Putamen (tissue), 1 donor: ENCODE measurements at places on chromosomes 1 and 21.

DNA sequence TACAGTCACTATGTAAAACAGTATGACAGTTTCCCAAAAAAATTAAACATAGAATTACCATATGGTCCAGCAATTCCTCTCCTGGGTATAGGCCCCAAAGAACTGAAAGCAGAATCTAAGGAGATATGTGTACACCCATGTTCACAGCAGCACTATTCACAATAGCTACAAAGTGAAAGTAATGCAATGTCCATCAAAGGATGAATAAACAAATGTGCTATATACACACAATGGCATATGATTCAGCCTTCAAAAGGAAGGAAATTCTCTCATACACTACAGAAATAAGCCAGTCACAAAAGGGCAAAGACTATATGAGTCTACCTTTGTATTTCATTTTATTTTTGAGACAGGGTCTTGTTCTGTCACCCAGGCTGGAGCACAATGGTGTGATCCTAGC is 120.4 kb downstream of the TOMM20 start:
- DNase-seq: no peak

DNA sequence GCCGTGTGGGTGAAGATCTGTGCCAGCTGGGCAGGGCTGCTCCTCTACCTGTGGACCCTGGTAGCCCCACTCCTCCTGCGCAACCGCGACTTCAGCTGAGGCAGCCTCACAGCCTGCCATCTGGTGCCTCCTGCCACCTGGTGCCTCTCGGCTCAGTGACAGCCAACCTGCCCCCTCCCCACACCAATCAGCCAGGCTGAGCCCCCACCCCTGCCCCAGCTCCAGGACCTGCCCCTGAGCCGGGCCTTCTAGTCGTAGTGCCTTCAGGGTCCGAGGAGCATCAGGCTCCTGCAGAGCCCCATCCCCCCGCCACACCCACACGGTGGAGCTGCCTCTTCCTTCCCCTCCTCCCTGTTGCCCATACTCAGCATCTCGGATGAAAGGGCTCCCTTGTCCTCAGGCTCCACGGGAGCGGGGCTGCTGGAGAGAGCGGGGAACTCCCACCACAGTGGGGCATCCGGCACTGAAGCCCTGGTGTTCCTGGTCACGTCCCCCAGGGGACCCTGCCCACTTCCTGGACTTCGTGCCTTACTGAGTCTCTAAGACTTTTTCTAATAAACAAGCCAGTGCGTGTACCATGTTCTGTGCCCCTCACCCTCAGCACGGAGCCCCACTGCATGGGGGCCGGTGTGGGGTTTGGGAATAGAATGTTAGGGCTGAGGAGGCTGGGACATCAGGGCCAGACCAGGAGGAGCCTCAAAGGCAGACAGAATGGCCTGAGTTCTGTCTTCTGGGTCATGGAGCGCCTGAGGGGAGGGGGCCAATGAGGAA is 21.3 kb downstream of the SERINC2 start:
- no peak for DNase-seq

- no peak for DNase-seq
These were observed 22.6 kb downstream of the PCNT start for GRCh38 chr21:46346296-46347202.

DNA sequence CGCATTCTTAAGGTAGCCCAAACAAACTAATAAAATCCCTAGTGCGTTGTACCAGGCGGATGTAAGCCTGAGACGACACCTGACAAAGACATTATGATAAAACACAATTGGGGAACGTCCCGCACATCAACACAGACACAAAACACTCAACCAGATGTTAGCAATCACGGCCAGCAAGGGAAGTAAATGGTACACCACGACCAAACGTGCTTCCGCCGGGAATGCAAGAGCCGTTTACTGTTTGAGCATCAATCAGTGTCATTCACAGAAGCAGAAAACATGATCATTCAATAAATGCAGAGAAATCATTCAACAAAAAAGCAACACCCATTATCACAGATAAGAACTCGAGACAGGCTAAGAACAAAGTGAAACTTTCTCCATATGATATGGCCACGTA is 49.4 kb upstream of the COL18A1 start:
- DNase-seq: no peak

DNA sequence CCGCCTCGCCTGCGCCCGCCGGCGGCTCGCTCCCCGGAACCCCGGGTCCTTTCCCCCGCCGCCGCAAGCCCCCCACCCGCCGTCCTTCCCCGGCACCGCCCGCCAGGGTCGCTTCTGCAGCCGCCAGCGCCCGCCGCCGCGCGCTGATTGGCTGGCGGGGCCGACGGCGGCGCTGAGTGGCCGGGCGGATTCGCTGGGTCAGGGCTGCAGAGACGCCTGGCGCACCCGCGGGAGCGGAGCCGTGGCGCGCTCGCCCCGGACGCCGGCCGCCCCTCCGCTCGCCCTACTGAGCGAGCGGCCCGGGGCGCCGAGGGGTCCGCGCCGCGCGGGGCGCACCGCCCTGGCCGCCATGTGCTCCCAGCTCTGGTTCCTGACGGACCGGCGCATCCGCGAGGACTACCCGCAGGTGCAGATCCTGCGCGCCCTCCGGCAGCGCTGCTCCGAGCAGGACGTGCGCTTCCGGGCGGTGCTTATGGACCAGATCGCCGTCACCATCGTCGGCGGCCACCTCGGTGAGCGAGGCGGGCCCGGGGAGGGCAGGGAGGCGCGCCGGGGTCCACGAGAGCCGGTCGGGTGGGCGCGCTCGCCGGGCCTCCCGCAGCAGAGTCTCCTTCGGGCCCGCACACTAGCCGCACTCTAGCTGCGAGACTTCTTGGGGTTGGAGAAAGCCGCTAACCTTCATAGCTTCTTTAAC is at the start of gene RIMKLA:
Gene RIMKLA (plus strand): TSS at position 207 of the 694 bp plus-strand sequence. CDS start 143 bp downstream, at position 350.
- DNase-seq: peak; percentile 84

- DNase-seq: no peak
These were observed 35.3 kb upstream of the RALGPS2 start for GRCh38 chr1:178689769-178690168.
